ENCODE measurements at places on chromosomes 5 and 9.

DNA sequence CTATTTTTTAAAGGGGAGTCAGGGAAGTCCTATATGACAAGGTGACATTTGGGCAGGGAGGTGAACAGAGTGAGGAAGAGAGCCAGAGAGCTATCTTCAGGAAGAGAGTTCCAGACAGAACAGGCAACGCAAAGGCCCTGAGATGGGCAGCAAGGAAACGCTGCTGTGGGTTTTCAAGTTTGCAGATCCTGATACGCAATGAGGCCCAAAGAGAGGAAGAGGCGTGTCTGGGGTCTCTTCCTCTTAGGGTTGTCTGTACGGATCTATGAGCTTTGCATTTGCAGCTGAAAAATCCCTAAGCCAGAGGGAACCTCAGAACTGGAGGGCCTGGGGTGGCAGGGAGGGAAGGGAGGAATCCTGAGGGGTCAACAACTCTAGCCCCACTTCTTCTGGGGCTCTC lies 13.6 kb downstream of the FAT2 start:
- DNase-seq = no peak

DNA sequence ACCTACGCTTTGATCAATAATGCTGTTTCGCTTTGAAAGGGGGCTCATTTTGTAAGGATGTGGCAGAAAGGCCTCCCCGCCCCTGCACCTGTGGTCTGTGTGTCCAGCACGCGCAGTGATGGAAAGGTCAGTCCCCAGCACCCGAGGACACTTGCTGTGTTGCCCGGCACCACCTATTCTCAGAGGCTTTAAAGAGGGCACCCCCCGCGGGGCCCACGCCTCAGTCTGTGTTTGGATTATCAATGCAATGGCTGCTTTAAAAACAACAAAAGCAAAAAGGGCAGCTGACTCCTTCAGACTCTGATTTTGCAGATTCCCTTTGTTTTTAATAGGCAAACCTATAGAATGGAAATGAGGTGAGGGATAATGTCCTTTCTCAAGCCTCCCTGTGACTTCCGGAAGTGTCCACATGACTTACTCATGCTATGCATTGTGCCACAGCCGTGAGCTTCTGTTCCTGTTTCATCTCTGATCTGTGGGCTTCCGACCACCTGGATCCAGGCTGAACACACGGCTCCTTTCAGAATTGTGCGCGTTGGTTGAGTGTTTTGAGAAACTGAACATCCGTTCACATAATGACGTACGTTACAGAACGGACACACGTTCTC lies 416.2 kb downstream of the IRX2 start:
- no peak for DNase-seq

GRCh38 chr5:142901476-142902185 lies 131.5 kb downstream of the ARHGAP26 start:
- no peak for DNase-seq

- no peak for DNase-seq
Measured at GRCh38 chr5:141954194-141954593, 3.8 kb downstream of the PCDH12 start.

GRCh38 chr9:73280113-73280512 lies 128.4 kb downstream of the ANXA1 start:
- no peak for DNase-seq

DNA sequence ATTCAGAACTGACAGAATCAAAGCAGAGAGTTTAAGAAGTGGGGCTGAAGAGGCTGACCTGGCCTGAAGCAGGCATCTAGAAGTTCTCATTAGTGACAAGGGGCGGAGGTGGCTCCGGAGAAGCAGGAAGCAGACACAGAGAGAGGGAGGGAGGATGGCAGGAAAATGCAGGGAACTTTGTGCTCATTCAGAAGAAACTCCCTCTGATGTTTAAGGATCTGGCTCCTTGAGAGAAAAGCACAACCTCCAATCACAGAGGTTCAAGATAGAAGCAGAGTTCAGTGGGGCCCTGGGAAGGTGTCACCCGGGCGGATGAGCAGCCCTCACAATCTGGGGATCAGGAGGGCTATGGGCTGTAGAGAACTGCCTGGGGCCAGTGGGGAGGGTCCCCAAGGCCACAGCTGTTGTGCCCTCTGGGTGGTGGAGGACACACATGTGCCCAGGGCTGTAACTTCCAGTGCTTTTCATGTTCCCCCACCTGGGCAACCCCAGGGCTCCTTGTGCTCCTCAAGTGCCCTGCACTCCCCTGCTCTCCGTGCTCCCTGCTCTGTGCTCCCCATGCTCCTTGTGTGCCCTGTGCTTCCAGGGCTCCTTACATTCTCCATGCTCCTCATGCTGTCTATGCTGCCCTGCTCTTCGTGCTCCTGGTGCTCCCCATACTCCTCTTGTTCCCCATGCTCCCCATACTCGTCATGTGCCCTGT lies 51.4 kb downstream of the TRIP13 start:
- DNase-seq = no peak

All from stimulated activated CD8-positive, alpha-beta memory T cell treated with anti-CD3 and anti-CD28 coated beads, Interleukin-2, amount 100 ng/mL, for 48 hours (primary cell).